ENCODE measurements at places on chromosomes 11 and 22.

- DNase-seq = no peak
These were observed 3.9 kb upstream of the RNF215 start for GRCh38 chr22:30390974-30391691.

DNA sequence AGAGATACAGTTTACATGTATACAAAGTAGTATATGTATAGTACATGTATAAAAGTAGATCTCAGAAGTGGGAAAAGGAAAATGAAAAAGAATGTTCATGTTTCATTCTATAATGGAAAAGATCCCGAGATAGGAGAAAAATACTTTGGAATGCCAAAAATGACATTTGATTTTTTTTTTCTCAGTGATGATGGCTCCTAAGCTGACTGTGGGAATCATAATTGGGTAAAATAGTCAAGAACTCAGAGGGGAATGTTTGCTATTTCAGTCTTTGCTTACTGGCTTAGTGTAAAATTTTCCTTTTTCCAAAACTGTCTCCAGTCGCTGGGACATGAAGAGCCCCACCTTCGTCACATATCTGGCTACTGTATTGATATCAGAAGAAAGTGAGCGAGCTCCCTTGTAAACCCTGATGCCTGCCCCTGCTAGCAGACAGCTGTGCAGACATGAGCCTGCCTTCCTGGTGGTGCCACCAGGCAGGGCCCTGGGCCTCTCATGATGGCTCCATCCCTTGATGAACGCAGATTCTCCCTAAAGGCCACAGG is 944.6 kb downstream of the NTM start:
- DNase-seq = no peak

- no peak for DNase-seq
These were observed 482.6 kb downstream of the MIAT start for GRCh38 chr22:27139935-27140511.

DNA sequence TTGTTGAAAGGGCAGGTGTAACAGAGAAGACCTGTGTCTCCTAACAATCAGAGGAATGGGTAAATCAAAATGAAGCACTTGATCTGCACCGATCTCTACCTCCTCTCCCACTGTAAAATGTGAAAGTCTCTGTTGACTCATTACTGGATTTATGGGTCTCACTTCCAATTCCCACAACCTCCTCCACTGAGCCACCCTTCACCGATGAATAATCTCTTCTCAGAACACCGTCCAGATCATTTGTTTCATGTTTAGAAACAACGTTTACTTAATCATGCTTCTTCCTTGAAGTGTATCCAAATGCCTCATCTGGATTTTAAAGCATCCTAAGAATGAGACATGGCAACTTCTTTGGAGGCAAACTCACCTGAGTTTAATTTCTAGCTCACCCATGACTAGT is 643.6 kb downstream of the ETS1 start:
- no peak for DNase-seq

- no peak for DNase-seq
These were observed 69.5 kb upstream of the CSNK2A3 start for GRCh38 chr11:11422411-11423128.

DNA sequence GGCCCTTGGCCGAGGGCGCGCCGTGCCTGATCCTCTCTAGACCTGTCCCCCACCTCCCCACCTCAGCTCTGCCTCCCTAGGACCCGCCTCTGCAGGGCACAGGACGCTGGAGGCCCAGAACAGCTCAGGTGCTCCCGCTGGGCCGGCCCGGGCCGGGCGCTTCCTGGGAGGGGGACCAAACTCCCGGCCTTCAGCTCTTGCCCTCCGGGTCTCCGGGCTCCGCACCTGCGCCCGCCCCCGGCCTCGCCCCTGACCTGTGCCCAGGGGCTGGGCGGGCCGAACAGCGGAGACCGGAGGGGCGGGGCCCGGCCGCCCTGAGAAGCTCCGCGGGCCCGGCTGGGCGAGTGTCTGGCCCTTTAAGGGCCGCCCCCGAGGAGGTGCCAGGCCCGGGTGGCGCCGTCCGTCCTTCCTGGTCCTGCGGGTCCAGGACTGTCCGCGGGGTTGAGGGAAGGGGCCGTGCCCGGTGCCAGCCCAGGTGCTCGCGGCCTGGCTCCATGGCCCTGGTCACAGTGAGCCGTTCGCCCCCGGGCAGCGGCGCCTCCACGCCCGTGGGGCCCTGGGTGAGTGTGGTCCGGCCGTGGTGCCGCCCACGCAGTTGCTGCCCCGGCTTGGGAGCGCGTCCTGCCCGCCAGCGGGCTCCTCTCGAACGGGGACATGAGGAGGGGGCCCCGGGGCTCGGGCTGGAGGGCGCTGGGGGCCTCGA is at the start of gene SSH3:
SSH3 (plus strand) TSS at position 399 of the 703 bp plus-strand sequence; CDS start at position 495, 96 bp downstream.
- peak; percentile 95 for DNase-seq

- DNase-seq = no peak
These were observed 95.4 kb upstream of the PITPNB start for GRCh38 chr22:28014211-28015045.

GRCh38 chr11:91194546-91194945 is 971.7 kb upstream of the CHORDC1 start:
- DNase-seq = no peak

DNA sequence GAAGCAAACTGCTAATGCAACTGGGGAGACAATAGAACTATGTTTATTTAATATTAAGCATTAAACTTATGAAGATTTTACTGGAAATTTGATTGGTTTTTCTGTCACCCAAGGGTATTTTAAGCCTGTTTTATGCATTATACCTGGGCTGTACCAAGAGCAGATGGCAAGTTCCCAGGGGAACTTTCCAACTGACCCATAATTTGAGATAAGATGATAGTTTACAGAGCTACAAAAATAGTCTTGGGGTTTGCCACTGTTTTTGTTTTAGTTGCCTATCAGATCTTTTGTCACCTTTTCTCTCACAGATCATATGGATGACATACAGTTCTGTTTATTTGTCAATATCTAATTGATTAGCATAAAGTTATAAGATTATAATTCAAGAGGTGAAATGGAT is 43.9 kb downstream of the PDE3B start:
- DNase-seq = no peak

DNA sequence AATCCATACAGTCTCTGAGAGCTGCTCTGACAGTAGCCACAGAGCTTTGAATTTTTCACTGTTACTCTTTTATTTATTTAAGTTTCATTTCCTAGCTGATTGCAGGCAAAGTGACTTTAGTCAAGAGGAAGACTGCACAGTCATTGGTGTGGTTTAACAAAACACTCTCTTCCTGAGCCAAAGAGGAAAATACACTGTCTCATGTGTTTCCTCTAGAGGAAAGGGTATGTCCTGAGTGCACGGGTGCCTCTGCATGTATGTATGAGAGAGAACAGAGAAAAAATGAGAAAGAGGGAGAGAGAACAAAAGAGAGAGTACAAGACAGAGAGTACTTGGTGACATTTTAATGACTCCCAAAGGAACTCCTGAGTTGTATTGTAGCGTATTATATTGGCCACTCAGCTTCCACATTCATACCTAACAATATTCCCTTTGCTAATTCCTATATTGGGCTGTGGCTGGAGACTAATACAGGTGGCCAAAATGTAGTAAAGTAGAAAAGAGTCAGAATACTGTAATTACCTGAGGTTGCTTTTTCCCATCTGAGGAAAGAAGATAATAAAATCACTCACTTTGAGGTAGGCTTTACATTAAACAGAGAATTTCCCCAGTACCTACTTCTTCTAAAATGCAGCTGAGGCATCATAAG is at the start of gene OR4D9:
OR4D9 (plus strand) TSS at position 599 of the 649 bp plus-strand sequence. CDS start 3,374 bp downstream, outside the sequence.
- no peak for DNase-seq

GRCh38 chr22:46068181-46068592 is 82.1 kb upstream of the PPARA start:
- no peak for DNase-seq

GRCh38 chr11:78417175-78417887 is at the start of gene GAB2:
GAB2 (minus strand) TSS chr11:78417820; CDS start chr11:78417720, 100 bp downstream.
- DNase-seq = no peak

All from upper lobe of left lung (tissue), 6 donors.